SIG-M5 (cell line): ENCODE measurements at places on chromosomes 7 and 10.

GRCh38 chr7:150417239-150417638, 33.2 kb upstream of the GIMAP8 start:
- DNase-seq: no peak

DNA sequence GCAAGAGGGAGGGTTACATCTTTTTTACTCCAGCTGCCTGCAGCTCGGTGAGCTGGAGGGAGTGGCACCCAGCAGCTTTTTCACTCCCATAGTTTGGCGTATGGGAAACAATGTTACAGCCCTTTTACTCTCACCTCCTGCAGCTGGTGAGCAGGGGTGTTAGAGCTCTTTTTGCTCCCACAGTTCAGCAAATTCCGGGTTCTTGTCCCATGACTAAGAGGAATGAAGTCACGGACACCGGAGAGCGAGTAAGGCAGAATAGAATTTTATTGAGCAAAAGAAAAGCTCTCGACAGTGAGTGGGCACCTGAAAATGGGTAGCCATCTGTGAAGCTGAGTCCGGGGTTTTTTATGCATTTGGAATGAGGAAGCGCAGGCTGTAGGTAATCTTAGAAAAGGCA, 446.6 kb downstream of the GFRA1 start:
- no peak for DNase-seq

- no peak for DNase-seq
Observed at GRCh38 chr7:157514306-157514705, 177.5 kb downstream of the DNAJB6 start.

DNA sequence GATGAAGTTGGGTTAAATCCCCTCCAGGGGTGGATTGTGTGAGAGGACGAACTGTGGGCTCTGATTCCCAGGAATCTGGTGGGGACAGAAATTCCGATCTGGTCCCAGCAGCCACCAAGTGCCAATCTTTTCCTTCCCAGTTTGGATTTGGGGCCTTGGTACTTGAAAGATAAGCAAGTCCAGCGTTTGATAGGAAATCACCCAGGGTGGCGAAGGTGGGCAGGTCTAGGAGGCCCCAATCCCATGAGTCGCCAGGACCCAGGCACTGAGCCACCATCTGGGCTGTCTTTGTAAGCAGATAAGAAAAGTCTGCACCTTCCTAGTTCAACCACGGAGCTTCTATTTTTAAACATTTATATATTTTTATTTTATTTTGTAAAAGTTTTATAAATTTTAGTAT, 122.6 kb upstream of the LSM8 start:
- no peak for DNase-seq

GRCh38 chr10:79152423-79152817, 83.7 kb downstream of the ZMIZ1 start:
- DNase-seq: no peak

DNA sequence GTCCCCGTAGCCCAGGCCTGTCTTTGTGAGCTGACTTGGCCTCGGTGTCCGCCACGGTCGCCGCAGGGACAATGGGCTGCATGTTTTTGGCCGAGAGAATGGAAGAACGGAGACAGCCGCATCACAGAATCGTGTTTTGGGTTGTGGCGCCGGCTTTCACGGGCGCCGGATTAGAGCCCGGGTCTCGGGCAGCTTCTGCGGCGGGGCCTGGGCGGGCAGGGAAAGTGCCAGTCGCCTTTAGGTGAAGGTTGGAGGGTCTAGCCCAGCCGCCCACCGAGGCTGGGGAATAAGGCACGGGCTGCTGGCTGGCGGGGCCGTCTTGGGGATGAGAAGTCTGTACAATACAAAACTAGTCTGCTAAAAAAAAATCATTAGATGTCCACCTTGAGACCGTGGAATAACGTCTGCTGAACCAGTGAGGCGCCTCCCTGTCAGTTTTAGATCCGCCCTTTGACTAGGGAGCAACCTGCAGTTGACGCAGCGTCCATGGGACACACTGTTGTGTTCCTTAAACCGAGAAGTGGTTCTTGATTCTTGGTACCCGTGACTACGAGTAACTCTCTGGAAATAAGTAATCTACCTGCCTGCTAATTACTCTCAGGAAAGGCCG, 577 bp downstream of the DNAJB9 start:
- DNase-seq: no peak

DNA sequence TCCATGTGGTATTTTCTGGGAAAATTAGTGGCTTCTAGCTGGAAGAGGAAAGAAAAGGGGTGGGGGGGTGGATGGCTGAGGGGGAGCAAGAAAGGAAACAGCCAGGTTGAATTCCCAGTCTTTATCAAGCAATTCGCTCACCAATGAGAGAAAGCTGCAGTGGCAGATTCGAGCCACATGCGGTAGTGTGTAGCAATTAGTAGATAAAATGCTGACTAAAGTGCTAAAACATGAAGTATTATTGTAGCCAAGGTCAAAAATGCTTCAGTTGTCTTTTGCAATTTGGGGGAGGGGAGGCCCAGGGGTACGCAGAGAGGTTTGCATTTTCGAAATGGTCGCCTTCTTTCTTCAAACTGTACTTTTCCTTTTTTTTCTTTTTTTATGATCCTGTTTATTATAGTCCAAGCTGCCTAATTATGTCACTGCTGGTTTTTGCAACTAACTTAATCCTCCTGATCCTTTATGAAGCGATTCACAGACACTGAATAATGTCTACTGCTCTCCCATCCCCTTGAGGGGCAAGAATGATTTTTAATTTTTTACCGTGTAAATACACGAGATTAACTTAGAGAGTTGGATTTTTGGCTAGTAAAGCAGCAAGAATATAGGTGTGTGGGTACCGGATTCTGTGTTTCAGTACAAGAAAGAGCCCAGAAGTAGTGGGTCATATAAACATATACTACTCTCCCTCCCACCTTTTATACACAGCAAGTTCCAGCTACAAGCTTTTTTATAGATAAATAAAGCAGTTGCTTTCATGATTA, 3.6 kb upstream of the ARID5B start:
- no peak for DNase-seq

- no peak for DNase-seq
Observed at GRCh38 chr10:105759669-105760068, 1118.6 kb downstream of the SORCS3 start.

DNA sequence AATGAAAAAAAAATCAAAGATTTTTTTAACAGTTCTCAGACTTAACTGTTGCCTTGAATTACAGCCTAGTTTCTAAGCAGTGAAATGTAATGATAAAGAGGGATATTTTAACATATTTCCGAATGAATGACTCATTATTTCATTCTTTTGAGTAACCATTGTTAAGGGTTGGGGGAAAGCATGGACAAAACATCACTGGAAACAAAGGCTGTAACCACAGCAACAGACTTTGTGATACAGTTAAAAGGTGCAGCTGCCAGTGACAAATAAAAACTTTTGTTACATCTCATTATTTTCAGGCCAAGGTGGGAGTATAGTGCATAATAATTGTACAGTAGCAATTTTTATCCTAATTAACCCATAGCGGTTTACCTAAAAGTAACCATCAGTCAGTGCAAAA, 172.6 kb downstream of the LRRTM3 start:
- no peak for DNase-seq

DNA sequence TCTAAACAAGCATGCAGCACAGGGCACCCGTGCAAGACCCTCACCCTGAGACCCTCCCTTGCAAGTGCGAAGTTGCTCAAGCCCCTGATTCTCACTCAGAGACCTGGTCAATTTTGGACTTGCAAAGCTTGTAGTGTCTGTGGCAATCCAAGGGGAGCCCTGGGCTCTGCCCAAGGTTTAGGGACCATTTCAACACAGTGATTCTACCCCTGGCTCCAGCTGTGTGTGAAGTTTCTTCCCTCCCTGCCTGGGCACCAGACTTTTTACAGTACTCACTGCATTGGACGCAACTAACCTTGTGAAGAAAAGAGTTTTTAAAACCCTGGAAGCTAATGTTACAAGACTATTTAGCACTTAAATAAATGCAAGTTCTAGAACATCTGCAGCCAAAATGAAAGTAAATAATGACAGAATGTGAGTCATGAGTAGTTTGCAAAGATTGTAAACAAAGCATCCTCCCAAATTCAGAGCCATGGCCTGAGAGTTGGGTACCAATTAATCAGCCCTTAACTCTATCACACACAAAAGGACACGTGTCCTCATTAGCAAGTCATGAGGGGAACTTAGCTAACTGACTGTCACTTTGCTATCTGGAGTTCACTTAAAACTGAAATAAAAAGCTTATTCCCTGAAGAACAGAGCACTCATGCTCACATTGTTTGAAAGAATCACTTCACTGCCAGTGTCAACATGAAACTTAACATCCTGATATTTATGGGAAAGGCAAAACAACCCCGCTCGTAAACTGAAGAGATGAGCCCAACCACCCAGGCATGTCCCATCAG, 48.1 kb downstream of the RGS10 start:
- no peak for DNase-seq

DNA sequence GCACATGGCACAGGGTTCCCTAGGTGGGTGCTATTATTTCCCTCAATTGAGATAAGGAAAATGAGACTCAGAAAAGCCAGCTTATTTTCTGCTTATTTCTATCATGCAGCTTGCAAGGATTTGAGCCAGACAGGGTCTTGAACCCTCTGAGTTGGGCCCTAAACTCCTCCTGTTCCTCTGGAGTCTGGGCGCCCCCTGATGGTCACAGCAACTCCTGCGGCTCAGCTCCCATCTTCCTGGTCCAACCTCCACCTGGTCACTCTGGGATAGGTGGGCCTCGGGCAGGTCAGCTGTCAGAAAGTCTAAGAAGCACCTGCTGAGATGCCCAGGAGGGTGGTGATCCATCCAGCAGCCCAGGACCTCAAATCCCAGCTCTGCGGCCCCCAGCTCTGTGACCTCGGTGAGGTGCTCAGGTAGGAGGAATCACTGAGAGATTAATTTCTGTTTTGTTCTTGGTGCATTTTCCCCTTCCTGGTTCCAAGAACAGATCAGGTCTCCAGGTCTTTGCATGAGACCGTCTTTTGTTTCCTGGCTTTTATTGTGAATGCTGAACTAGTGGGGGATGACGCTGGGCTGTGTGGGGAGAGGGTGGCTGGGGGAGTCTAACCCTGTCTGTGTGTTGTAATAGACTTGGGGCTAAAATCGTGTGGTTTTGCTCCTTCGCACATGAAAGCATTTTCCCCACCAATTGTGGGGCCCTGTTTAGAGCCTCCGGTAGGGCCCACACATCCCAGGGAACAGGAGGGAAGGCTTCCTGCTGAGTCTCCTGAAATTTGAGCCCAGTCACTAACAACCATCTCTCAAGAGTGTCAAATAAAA, 32.8 kb downstream of the TMEM130 start:
- DNase-seq: no peak

- DNase-seq: no peak
Observed at GRCh38 chr10:11721806-11722205, 20.4 kb upstream of the ECHDC3 start.

GRCh38 chr10:75600833-75601232, 169.4 kb downstream of the LRMDA start:
- no peak for DNase-seq

DNA sequence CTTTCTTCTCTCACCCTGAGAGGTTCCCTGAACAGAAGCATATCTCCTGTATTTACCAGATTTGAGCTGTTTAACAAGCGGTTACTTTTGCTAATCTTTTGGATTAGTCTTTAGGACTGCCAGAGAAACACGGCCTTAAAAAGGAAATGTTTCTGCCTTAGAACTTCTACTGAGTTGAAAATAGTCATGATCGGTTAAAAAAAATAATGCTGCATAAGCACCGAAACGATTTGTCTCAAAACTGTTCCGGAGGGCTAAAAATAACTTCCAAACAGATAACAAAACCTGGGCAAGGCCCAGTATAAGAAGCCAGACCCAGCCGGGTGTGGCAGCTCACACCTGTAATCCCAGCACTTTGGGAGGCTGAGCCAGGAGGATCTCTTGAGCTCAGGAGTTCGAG, 43.3 kb upstream of the CYTH3 start:
- DNase-seq: no peak

GRCh38 chr7:78124216-78124615, 325.6 kb downstream of the PHTF2 start:
- no peak for DNase-seq

DNA sequence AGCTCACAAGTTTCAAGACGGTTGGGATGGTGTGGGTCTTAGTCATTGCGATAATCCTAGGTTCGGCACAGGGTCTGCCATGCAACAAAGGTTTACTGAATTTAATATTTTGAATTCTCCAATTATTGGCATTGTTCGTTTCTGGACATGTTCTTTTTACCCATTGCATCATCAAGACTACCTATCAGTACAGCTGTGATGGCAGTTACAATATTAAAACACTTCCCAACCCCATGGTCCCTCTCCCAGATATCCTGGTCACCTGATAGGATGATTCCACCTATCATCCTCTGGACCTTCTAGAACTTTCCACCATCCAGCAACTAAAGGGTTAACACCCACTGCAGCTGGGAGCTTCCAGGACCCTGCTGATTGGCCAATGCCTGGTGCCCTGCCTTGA, 377.8 kb upstream of the PRKCQ start:
- DNase-seq: no peak

DNA sequence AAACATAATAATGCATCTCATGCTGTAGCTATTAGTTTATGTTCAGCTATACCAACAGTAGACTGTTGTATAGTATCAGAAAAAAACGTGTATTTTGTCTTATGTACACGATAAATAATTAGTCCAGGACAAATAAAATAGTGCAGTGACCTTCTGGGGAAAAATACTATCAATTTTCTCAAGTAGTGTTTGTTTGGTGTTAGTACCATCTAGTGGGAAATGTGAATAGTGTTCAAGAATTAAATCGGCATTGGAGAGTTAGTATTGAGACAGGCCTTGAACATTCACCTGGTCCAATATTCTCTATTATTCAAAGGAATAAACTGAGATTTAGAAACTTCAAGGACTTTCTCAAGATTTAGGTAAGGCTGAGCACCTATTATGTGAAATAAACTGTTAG, 21.7 kb upstream of the OR2A5 start:
- no peak for DNase-seq

GRCh38 chr10:3455385-3456334, 283.1 kb upstream of the PITRM1 start:
- DNase-seq: no peak

DNA sequence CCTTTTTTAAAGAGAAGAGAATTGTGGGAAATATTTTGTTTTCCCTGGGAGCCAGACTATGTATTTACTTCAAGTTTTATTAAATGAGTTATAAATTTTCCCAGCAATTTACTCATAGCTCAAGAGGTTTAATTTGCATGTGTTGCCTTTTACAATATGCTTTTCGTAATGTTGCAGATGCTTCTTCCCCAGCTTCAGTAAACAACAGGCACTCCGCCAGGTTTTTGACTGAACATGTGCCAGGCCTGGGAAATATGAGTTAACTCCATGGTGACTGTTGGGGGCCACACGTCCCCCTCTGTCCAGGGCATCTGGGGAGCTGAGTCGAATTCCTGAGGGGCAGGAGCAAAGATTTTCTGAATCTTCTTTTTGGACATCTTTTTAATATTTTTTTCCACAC, 545.7 kb downstream of the LRMDA start:
- no peak for DNase-seq

GRCh38 chr7:41145656-41146055, 557.2 kb downstream of the INHBA start:
- no peak for DNase-seq

GRCh38 chr10:86970982-86971231, 2.6 kb downstream of the ADIRF start:
- DNase-seq: no peak

- DNase-seq: no peak
Observed at GRCh38 chr7:140230516-140230860, 53.7 kb upstream of the KDM7A start.

GRCh38 chr10:88125766-88126165, 262.3 kb downstream of the PTEN start:
- no peak for DNase-seq

GRCh38 chr7:29119538-29119937, 26.8 kb downstream of the CPVL start:
- no peak for DNase-seq
